Lower lobe of right lung (tissue), 2 donors: ENCODE measurements at places on chromosomes 1 and 21. TPM values are rescaled to one million over a fixed set of nuclear protein-coding genes. Genes with fewer than 3 reads are reported as not detected.
A peak's percentile ranks its signal among the peaks of the same experiment; 100 is the strongest.

GRCh38 chr1:3679799-3680453, 27.6 kb downstream of the TP73 start:
- H3K4me3 ChIP-seq = no peak overlapping the region
- no peak overlapping the region for H3K27ac ChIP-seq
- no peak for DNase-seq
- H3K4me1 ChIP-seq = peaks cover 5% of the 10 kb centered on the region
- no peaks in the 10 kb centered on the region for H3K36me3 ChIP-seq

DNA sequence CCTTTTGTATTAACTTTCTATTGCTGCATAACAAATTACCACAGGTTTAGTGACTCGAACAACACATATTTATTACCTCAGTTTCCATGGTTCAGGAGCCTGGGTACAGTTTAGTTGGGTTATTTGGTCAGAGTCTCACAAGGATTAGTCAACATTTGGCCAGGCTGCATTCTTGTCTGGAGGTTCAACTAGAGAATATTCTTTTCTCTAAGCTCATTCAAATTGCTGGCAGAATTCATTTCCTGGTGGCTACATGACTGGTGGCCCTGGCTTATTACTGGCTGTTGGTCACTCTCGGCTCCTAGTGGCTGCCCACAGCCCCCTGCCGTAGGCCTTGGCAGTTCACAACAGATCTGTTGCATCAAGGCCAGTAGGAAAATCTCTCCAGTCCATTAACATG, 81.1 kb upstream of the ADAR start:
- no peak for DNase-seq
- H3K27me3 ChIP-seq = no peaks in the 10 kb centered on the region
- no peak overlapping the region for H3K27ac ChIP-seq
- no peaks in the 10 kb centered on the region for H3K36me3 ChIP-seq
- H3K4me3 ChIP-seq = no peak overlapping the region

Gene VSIG8
- total RNA-seq = 0.35 TPM

DNA sequence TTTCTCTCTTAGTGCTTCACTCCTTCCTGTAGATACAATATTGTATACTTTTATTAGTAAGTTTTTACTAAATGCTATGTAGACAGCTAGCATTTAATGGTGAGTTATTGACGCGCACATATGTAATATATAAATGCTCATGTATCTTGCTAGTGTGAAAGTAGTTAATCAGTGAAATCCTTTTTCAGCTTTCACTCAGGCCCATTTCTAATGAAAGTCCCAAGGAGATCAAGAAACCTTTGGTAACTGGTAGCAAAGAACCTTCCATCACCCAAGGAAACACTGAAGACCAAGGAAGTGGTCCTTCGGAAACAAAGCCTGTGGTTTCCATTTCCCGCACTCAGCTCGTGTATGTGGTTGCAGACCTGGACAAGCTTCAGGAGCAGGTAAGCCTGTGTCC, 27.2 kb downstream of the AGT start:
- no peak overlapping the region for H3K27ac ChIP-seq
- peaks cover 5% of the 10 kb centered on the region for H3K4me1 ChIP-seq
- H3K36me3 ChIP-seq = peaks cover 96% of the 10 kb centered on the region
- no peak for DNase-seq

Gene FCRL5
- total RNA-seq = 1.2 TPM

Gene KRTAP11-1
- not detected for total RNA-seq

Gene SLFNL1
- total RNA-seq = 4.8 TPM

DNA sequence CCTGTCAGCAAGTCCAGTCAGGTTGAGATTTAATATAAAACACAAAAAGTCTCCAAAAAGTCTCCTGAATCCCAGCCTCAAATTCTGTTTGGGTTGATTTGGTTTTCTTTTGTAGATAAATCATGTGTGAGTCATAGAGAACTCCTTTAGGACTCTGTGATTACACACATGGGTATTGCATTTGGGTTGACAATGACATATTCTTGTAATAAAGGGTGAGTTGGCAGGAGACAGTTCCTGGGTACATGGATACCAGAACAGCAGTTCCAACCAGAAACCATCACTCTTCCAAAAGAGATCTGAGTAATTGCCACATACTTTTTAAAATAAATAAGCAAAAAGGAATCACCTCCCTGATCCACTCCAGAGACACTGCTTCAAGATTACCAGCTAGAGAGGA, 8.9 kb downstream of the CR2 start:
- no peak for DNase-seq
- no peak overlapping the region for H3K27ac ChIP-seq
- H3K4me1 ChIP-seq = no peaks in the 10 kb centered on the region
- H3K36me3 ChIP-seq = no peaks in the 10 kb centered on the region
- peaks cover 7% of the 10 kb centered on the region for H3K27me3 ChIP-seq

DNA sequence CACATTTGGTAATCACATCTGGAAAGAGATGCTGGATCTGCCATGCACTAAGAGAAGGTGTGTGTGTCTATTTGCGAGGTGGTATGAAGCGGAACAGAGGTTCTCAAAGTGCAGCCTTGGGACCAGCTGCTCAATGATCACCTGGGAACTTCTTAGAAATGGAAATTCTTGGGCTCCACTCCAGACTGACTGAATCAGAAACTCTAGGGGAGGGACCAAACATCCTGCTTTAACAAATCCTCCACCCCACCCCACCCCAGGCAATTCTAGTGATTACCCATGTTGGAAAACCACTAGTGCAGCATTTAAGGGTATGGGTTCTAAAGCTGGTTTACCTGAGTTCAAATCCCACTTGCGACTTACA, 143.9 kb upstream of the JUN start:
- DNase-seq = no peak
- no peak overlapping the region for H3K4me3 ChIP-seq
- peaks cover 27% of the 10 kb centered on the region for H3K4me1 ChIP-seq
- H3K36me3 ChIP-seq = no peaks in the 10 kb centered on the region
- H3K27ac ChIP-seq = peak overlapping the region; percentile 32

- H3K36me3 ChIP-seq = no peaks in the 10 kb centered on the region
- no peak for DNase-seq
- H3K4me1 ChIP-seq = no peaks in the 10 kb centered on the region
- no peak overlapping the region for H3K27ac ChIP-seq
- H3K4me3 ChIP-seq = no peak overlapping the region
These were observed 352.5 kb downstream of the HHAT start for GRCh38 chr1:210681158-210681557.

Gene C1orf87
- 7.4 TPM for total RNA-seq

DNA sequence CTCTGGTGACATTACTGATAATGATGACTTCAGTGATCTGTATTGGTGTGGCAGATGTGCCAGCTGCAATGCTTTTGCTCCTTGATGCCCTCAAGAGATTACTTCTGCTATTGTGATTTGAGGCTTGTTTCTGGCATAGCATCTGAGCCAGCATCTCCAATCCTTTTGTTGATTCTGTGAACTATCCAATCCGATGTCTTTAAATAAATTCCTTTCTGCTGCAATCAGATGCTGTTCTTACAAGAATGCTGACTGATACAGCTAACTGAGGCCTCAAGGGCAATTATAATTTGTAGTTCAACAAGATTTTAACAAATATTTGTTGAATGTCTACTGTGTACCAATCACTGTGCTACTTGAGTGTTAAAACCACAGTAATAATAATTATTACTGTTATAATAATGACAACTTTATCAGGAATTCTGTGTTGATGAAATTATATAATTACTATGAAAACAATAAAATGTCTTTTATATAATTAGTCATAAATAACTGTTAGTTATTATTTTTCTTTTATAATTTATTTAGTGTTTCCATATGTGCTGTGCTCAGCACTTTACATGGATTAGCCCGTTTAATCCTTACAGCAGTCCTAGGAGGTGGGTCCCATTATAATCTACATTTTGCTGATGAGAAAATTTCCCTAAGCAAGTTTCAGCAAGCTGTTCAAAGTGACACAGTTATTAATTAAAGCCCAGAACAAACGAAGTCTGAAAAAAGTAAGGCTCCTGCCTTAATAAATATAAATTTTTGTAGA, 308.2 kb downstream of the BRINP3 start:
- no peak overlapping the region for H3K4me3 ChIP-seq
- no peaks in the 10 kb centered on the region for H3K36me3 ChIP-seq
- no peaks in the 10 kb centered on the region for H3K27me3 ChIP-seq
- no peaks in the 10 kb centered on the region for H3K4me1 ChIP-seq

Gene WDR3
- 19.3 TPM for total RNA-seq

Gene OPTC
- total RNA-seq = not detected

Gene TRIM45
- 2.1 TPM for total RNA-seq

DNA sequence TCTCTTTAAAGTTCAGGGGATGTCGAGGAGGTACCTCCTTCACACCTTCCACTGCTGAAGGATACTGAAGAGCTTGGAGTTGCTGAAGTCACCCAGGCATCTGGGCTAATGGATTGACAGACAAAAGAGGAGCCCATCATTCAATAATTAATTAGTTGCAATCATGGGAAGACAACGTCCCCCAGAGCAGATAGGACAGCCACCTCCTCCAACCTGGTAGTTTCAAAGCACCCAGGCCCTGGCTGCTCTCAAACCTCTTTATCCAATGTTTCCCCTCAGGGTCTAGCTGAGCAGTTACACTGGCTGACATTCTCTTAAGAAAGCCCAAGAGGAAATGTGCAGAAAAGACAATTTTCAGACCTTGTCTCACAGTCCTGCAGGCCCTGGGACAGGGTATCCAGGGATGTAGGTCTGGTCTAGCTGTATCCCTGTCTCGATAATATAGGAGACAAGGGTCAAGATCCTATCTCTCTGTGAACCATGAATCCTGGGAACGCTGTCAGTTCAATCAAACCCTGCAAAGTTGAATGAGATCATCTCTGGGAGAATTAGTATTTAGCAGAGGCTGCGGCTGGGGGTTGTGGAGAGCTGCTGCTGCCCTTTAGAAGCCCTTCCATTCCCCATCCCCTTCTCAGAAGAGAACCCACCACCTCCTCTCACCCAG, 1.1 kb downstream of the TSPAN2 start:
- DNase-seq = no peak
- no peak overlapping the region for H3K27ac ChIP-seq
- H3K4me1 ChIP-seq = peaks cover 51% of the 10 kb centered on the region
- no peak overlapping the region for H3K4me3 ChIP-seq

DNA sequence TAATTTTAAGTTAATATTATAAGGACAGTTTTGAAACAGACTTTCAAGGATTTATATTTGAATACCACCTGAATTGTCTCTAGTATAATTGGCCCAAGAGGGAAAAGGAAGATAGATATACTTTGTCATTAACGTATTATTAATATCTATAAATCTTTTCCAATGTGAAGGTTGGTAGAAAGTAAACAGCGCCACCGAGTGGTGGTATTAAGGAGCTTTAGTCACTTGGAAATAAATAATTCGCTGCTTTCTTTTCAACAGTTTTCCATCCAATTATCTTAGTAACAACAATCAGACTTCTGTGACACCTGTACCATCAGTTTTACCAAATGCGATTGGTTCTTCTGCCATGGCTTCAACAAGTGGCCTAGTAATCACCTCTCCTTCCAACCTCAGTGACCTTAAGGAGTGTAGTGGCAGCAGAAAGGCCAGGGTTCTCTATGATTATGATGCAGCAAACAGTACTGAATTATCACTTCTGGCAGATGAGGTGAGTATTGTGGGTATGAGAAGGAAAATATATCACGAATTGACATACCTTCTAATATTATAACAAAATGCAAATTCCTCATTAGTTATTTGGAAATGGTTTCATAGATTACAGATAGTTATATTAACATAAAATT, 37.7 kb downstream of the SH3GLB1 start:
- peaks cover 69% of the 10 kb centered on the region for H3K36me3 ChIP-seq
- no peak overlapping the region for H3K4me3 ChIP-seq
- no peak for DNase-seq
- H3K27me3 ChIP-seq = no peaks in the 10 kb centered on the region

Gene CFAP298
- total RNA-seq = 35.7 TPM

Gene ZNF124
- 29.1 TPM for total RNA-seq

Gene NPHS2
- total RNA-seq = not detected

Gene ABCG1
- 74.9 TPM for total RNA-seq

DNA sequence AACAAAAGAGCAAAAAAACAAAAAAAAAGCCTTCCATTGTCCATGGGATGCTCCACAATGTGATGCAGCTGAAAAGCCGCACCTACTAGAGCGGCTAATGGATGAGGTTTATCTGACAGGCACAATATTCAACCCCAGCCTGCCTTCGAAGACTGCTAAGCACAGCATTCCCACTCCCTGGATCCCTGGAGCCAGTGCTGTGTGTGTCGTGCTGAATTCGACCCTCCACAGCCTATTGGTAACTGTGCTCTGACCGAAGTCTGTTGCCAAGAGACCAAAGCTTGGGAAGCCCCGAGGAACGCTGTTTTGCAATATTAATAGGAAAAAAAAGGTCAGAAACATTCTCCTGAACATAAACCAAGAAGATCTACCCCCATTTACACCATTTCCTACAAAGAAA, 57.2 kb upstream of the PUM1 start:
- no peaks in the 10 kb centered on the region for H3K36me3 ChIP-seq
- H3K27ac ChIP-seq = no peak overlapping the region
- H3K27me3 ChIP-seq = no peaks in the 10 kb centered on the region

Gene LCE1C
- not detected for total RNA-seq

DNA sequence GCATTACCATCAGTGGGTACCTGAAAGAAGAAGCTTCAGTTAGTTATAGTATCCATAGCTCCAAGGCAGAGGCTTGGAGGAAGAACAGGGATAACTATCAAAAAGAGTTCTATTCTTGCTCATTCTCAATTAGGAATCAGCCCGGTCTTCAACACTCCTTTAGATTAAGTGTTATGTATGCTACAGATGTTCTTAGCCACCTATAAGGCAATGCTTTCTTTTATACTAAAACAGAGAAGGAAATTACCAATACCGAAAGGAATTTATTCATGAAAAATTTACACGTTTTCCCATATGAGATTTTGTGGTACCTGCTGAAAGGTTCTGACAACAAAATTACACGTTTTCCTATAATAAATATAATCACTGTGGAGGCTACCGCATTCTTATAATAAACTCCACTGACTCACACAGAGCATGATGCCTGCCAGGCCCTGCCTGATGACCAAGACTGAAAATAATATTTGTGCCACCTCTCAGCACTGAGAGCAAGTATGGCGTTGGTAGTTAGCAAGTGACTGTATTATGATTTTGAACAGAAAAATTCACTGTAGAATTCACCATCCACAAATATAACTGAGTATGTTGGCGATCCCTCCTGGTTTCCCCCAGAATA, 58.3 kb downstream of the APP start:
- no peak overlapping the region for H3K4me3 ChIP-seq
- H3K27ac ChIP-seq = no peak overlapping the region
- H3K27me3 ChIP-seq = no peaks in the 10 kb centered on the region
- H3K4me1 ChIP-seq = peaks cover 20% of the 10 kb centered on the region
- DNase-seq = no peak
- H3K36me3 ChIP-seq = peaks cover 15% of the 10 kb centered on the region

- no peak overlapping the region for H3K27ac ChIP-seq
- no peaks in the 10 kb centered on the region for H3K27me3 ChIP-seq
- peaks cover 83% of the 10 kb centered on the region for H3K36me3 ChIP-seq
- H3K4me3 ChIP-seq = no peak overlapping the region
- DNase-seq = no peak
These were observed 21.5 kb downstream of the ABCB10 start for GRCh38 chr1:229536982-229537381.

Gene OTUD3
- total RNA-seq = 11.5 TPM
